ENCODE measurements at places on chromosomes 11 and 22.

DNA sequence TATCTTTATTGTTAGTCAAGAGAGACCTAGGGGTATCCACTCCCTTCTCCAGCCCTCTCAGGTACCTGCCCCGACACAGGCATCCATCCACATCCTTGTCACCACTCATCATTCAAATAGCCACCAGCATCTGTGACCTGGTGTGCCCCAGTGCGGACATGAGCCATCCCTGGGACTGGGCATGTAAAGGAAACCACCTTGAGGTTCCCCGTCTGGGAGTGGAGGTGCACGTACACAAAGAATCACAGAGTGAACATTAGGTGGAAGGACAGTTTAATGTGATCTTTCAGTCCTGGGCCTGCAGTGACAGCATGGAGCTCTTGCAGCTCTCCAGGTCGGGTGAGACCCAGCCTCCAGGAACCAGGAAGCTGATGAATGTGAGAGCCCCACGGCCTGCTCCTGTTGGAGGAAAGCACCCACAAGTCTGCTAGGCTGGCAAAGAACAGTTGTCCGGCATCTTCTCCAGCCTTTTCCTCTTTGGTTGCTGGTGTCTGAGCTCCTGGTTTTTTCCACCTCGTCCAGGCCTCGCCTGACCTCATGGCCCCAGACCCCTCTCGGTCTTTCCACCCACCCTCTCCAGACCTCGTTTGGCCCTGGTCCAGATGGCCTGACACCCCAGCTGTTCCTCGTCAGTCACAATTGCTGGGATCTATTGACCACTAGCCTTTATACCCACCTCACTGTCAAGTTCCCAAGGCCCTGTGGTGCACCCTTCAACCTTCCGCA, 16.5 kb downstream of the PSMD13 start:
- no peak for DNase-seq

DNA sequence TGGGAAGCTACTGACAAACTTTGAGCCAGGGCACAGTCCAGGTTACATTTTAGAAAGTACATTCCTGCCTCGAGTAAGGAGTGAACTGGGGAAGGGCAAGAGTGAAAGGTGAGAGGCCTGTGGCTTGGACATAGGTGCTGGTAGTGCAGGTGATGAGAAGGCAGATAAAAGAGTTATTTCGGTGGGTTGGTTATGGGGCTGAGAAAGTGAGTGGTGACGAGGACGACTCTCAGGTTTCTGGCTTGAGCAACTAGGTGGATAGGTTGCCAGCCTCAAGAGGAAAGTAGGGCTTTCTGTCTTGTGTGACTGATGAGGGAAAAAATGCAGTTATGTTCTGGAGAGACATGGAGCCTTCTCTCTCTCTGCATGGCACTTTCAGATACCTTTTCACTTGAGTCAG, 3.7 kb downstream of the POLR2F start:
- no peak for DNase-seq

DNA sequence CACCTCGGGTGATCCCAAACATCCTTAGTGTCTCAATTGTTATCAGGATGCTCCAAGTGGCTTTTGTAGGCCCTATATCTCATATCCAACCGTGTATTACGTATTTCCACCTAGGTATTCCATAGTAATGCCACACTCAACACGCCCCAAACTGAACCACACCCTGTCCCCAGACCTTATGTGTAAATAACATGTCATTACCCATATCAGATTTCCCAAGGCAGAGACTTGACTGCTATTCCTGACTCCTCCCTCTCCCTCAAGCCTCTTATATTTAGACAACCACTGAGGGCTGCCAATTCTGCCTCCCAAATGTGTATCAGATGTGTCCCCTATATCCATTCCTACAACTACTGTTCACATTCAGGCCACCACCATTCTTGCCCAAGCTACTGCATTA, 132.8 kb upstream of the NCAM1 start:
- no peak for DNase-seq

DNA sequence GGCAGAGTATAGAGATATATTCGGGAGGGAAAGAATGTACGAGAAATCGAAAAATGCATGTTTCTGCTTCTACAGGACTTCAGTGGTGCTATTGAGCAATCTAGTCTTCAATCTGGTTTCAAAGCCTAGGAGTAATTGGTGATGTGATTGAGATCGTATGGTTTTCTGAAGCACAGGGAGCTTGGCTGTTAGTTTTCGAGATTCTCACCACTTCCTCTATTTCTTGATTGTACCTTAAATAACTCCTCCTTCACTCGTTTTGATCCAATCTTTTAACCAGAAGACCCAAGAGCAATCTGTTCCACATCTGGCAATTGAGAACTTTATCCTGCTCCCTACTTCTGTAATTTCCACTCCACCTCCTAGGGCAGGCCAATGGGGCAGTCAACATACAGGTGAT, 518 bp downstream of the CCDC179 start:
- DNase-seq = no peak

GRCh38 chr22:50078246-50078645, 7.0 kb downstream of the MLC1 start:
- DNase-seq = no peak

DNA sequence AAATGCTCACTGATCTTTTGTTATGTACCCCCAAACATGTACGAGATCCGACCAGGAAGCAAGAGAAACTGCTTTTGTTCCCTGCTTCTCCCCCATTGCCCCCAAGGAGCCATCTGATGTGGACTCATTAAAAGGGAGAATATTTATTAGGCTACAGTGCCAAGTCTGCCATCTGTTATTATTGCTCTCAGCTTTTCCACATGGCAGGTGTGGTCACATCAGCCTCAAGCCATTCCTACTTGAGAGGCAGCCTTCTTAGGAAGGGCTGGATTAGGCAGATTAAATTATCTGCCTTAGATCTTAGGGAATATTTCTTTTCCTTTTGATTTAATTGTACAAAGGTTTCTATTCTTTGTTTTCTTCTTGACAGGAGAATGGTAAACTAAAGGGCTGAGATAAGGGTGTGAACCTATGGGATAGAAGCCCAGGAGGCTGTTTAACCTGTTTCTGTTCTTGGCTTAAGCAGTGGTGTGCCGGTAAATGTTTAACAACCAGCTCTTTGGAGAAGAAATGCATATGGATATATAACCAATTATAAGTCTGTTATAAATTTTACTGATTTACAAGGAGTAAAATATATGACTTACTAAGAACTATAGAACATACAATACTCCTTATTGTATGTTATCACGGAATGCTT, 88.8 kb downstream of the PDHX start:
- no peak for DNase-seq
